ENCODE measurements at places on chromosomes 7 and 10. TPM values are rescaled to one million over a fixed set of nuclear protein-coding genes. Genes with fewer than 3 reads are reported as not detected.

- H3K4me3 ChIP-seq, result no peak overlapping the region
- no peaks in the 10 kb centered on the region for H3K27me3 ChIP-seq
- H3K36me3 ChIP-seq, result no peaks in the 10 kb centered on the region
- H3K4me1 ChIP-seq, result no peaks in the 10 kb centered on the region
Observed at GRCh38 chr10:58590924-58591323, 78.3 kb downstream of the BICC1 start.

DNA sequence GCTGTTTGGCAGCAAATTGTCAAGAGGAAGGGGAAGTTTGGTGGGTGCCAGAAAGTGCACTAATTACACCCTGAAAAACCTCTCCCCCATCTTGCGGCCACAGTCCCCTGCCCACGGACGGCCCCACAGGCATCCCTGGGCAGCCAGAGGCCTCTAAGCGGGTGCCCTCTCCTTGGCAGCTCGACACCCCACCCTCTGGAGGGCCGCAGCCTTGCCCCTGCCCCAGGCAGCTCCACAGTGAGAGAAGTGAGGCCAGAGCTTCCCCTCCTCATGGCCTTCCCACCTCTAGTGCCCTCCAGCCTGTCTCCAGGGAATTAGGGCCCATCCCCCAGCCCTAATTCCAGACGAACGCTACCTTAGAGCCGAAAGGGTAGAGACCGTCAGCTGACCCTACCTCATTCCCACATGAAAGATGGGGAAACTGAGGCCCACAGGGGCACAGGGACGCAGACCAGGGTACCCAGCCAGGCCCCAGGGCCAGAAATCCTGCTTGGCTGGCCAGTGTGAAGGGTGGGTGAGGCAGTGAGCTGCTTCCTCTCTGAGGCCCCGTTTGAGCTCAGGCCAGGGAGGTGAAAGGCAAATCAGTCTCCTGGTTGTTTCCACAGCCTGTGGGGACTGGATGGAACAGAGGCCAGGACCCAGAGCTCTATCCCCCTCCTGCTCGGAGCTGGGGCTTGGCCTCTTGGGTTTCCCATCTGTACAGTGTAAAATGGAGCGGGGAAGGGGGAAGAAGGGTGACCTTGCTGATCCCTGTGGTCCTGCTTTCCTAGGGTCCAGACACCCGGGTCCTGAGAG lies 10.0 kb downstream of the ZCCHC24 start:
- no peak overlapping the region for H3K4me3 ChIP-seq
- DNase-seq, result no peak
- H3K4me1 ChIP-seq, result peaks cover 34% of the 10 kb centered on the region

GRCh38 chr7:28409716-28410627 lies 2.3 kb upstream of the CREB5 start:
- peaks cover 3% of the 10 kb centered on the region for H3K4me1 ChIP-seq
- H3K27ac ChIP-seq, result peak overlapping the region; percentile 99
- DNase-seq, result peak; percentile 68
- peaks cover 17% of the 10 kb centered on the region for H3K27me3 ChIP-seq
- peak overlapping the region; percentile 97 for H3K4me3 ChIP-seq
- H3K36me3 ChIP-seq, result no peaks in the 10 kb centered on the region

The RSPH10B gene
- not detected for total RNA-seq

- DNase-seq, result no peak
- no peaks in the 10 kb centered on the region for H3K4me1 ChIP-seq
- no peaks in the 10 kb centered on the region for H3K27me3 ChIP-seq
- H3K4me3 ChIP-seq, result no peak overlapping the region
Observed at GRCh38 chr10:19144206-19144605, 95.6 kb downstream of the MALRD1 start.

- H3K27ac ChIP-seq, result peak overlapping the region; percentile 52
- peak; percentile 56 for DNase-seq
- H3K36me3 ChIP-seq, result no peaks in the 10 kb centered on the region
- no peaks in the 10 kb centered on the region for H3K4me1 ChIP-seq
Observed at GRCh38 chr7:30135301-30136116, 723 bp downstream of the MTURN start.

- peaks cover 33% of the 10 kb centered on the region for H3K4me1 ChIP-seq
- peak overlapping the region; percentile 41 for H3K27ac ChIP-seq
- H3K27me3 ChIP-seq, result peaks cover 3% of the 10 kb centered on the region
- no peak for DNase-seq
- H3K36me3 ChIP-seq, result no peaks in the 10 kb centered on the region
Observed at GRCh38 chr10:10624567-10624962, 393.1 kb upstream of the CELF2 start.

GRCh38 chr10:132143162-132143561 lies 43.6 kb upstream of the DPYSL4 start:
- H3K27me3 ChIP-seq, result no peaks in the 10 kb centered on the region
- peak; percentile 74 for DNase-seq
- peaks cover 5% of the 10 kb centered on the region for H3K4me1 ChIP-seq
- H3K4me3 ChIP-seq, result no peak overlapping the region
- H3K27ac ChIP-seq, result no peak overlapping the region
